Umbilical cord (tissue), 2 donors: ENCODE measurements at places on chromosomes 5 and 9. TPM values are rescaled to one million over a fixed set of nuclear protein-coding genes. Genes with fewer than 3 reads are reported as not detected.

DNA sequence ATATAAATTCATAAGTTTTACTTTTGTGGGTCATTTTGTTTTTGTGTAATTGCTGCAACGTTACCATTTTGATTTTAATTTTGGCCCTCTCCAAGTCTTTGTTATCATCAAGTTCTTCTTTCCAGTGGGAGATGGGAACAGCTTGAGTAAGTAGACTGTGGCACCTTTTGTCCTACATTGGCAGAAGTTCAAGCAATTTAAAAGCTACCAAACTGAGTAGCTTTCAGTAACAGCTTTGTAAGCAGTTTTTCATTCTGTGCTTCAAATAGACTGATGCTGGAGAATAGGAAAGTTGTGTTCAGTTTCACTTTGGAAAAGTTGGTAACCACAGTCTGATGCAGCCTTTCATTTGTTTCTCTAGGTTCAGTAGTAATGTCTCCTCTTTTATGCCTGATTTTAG is 47.8 kb upstream of the TMED7 start:
- DNase-seq: no peak

DNA sequence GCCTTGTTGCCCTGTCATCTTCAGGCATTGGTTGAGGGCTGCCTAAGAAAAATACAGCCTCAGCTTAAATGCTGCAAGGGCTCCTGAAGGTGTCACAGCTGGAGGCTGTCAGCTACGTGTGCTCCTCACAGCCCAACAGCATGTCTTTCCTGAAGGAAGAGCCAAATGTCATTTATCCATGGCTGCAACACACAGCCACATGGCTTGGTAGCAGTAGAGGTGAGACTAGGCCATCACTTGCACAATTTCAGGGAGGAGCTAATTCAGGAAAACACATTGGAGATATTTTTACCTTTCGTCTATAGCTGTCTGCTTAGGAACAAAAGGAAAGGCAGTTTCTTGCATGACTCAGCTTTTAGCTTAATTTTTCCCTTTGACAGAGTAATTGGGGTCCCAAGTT is 260.7 kb downstream of the SYK start:
- no peak for DNase-seq

GRCh38 chr5:134091626-134092121 is 22.8 kb upstream of the TCF7 start:
- DNase-seq: no peak

GRCh38 chr5:175116466-175117048 is 327.4 kb downstream of the DRD1 start:
- no peak for DNase-seq

DNA sequence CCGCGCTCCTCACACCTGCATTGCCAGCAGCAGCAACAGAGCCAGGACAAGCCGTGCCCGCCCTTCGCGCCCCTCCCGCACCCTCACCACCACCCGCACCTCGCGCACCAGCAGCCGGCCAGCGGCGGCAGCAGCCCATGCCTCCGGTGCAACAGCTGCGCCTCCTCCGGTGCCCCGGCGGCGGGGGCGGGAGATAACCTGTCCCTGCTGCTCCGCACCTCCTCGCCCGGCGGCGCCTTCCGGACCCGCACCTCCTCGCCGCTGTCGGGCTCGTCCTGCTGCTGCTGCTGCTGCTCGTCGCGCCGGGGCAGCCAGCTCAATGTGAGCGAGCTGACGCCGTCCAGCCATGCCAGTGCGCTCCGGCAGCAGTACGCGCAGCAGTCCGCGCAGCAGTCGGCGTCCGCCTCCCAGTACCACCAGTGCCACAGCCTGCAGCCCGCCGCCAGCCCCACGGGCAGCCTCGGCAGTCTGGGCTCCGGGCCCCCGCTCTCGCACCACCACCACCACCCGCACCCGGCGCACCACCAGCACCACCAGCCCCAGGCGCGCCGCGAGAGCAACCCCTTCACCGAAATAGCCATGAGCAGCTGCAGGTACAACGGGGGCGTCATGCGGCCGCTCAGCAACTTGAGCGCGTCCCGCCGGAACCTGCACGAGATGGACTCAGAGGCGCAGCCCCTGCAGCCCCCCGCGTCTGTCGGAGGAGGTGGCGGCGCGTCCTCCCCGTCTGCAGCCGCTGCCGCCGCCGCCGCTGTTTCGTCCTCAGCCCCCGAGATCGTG is 517 bp downstream of the KCNN2 start:
- DNase-seq: no peak

The DENND1A gene
- total RNA-seq: 35.4 TPM
